Effector memory CD4-positive, alpha-beta T cell (primary cell): ENCODE measurements at places on chromosomes 6 and 20.

- no peak for DNase-seq
Observed at GRCh38 chr20:1800777-1801176, 94.4 kb upstream of the SIRPA start.

GRCh38 chr6:81808851-81809570 is 56.5 kb upstream of the TENT5A start:
- DNase-seq, result no peak

GRCh38 chr20:62064770-62065673 is 659 bp downstream of the TAF4 start:
- no peak for DNase-seq

- DNase-seq, result no peak
Observed at GRCh38 chr6:41704028-41704427, 31.4 kb downstream of the TFEB start.

DNA sequence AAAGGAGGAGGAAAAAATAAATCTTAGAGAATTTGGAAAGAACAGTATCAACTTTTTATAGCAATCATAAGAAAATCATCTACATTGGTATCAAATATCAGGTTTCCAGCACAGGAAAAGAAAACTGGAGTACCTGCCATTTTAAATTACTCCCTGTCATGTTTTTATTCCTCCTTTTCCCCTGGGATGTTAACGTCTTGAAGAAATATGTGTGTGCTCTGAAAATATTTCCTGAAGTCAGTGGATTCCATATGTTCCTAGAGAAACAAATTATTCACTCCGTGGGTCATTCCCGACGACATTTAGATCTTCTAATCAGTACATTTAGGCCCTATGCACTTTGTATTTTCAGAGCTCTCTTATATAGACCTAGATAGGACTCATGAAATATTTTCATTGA is 42.0 kb upstream of the RSPO3 start:
- no peak for DNase-seq

DNA sequence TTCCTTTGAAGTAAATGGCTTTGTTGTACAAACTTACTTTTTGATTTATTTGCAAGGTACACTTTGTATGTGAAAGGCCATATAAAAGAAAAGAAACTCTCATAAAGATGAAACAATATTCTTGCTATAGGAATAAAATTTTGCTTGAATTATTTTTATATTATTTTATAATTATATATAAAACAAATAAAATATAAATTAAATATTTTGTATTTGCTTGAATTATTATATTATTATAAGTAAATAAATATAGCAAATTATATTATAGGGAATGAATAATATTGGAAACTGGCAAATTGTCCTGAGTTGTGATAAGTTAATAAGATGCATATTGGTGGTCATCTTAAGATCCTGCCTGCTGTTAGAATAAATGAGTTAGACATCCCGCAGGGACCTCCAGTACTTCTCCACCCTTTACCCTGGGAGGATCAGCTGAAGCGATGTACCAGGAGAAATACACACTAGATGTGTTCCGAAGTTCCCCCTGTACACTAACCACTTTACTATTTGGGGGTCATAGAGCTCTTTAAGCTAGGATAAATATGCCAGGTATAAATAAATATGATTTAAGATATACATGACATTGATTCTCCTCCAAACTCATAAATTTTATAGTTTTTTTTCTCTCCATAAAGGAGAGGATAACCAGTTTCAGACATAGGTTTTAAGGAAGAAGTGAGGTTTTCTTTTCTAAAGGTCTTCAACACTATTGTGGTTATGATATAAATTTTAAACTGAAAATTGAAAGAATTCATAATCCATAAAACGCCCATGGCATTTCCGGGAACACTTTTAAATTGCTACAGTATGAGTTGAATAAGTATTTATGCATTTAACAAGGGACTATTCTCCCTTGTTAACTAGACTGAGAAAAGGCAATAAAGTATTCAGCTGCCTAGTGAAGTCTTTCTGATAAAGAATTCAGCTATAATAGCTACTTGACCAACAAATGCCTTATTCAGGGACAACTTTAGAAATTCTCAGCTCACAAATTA is 486.3 kb upstream of the MARCKS start:
- no peak for DNase-seq

- no peak for DNase-seq
Observed at GRCh38 chr20:12053353-12053752, 135.7 kb downstream of the BTBD3 start.

DNA sequence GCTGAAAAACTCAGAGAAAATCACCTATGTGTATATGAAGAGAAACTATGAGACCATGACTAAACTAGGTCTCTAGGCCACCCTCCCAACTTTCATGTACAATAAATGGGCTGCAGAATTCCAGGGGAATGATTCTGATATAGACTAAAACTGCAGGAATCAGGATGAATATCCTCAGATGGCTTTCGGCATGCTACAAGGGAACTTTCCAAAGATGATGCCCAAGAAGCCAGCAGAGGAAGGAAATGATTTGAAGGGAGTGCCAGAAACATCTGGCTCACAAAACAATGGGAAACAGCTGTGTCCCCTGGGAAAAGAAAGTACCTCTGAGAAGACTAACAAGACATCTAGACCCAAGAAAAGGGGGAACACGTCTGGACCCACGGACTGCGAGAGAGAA is 41.1 kb downstream of the PLN start:
- DNase-seq, result no peak

DNA sequence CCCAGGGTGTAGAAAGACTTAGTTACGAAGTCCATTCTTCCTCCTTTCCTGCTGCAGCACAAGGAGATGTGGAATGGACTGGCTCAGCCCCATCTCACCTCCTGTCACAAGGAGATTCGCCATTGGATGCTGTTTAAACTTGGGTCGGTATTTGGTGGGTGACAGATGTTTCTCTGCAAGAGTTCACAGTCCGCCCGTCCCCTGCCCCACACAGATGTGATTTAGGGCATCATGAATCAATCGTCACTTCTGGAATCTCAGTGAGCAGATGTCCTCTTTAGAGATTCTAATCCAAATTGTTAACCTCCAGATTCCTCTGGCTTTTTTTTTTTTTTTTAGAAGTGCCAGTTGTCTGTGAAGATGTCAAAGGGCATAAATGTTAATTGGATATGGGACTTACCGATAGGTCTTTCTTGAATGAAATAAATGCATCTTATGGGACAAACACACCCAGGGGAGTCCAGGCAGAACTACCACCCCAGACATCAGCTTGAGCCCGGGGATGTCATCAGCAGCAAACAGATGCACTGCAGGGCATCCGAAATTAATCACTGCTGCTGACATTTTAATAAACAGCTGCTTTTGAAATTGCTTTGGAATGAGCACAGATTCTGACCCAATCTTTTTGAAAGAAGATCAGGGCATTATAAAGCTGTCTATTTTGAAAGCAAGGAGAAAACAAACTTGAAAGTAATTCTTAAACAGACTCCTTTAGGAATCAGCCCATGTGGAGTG is 117.6 kb upstream of the CDH4 start:
- DNase-seq, result no peak

- no peak for DNase-seq
Observed at GRCh38 chr6:153048631-153049030, 46.1 kb upstream of the MTRF1L start.

- DNase-seq, result no peak
Observed at GRCh38 chr6:44653761-44654218, 266.3 kb downstream of the CDC5L start.

GRCh38 chr6:137349856-137350830 is 131.0 kb upstream of the IFNGR1 start:
- no peak for DNase-seq

DNA sequence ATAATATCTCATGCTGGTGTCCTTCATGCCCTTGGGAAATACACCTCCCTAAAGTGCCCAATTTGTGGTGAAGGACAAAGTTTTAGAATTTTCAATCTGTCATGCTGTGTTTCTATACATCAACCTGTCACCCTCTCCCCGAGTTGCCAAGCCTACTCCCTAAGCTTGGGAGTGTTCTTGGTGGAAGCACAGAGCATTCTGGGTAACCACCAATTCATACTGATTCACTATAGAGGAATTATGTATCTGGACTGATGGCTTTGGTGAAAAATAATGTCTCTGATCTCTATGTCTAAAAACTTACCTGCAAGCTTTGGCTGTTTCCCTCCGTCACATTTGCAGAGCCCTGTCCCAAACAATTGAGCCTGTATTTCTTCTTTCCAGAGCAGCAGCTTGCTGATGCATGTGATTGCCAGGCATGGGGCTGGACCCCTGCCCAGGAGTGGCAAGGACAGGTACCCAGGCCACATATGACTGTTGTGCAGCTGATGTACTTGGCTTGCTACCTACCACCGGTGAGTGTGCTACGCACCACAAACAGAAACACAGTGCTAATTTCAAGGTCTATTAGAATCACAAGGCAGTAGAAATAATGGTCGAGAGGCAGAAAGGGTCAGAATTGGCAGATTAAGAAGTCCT is 202.8 kb upstream of the CITED2 start:
- no peak for DNase-seq

DNA sequence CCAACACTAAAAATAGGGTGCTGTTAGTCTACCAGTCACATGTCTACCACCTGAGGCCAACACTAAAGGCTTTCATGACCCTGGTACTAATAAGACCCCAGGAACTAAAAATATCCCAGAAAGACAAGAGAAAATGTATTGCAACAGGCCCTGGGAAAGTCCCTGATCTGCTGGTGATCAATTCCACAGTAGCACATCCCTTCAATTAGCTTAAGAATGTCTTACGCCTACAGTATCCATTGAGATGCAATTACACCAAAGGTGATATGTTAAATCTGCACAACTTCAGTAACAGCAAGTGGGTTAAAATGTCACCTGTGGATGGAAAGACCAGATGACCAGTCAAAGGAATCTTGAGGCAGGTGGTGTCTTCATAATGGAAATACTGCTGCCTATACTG is 3.1 kb downstream of the SEMG1 start:
- no peak for DNase-seq

DNA sequence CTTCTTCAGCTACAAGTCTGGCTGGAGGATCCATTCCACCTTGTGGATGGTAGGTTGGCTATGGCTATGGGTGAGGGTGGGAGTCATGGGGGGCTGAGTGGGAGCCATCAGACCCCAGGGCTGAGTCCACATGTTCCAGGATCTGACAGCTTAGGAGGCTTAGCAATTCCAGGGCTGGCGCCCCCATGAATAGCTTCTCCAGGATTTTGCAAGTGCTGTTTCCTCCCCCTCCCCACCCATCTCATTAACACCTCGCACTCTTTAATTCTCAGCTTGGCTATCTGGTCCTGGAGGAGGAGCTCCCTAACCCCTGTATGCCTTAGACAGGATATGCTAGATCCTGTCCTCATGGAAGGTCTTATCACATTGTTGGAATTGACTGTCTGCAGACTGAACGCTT is 39.0 kb upstream of the ANGPT4 start:
- DNase-seq, result no peak

GRCh38 chr6:149419696-149420404 is 19.8 kb downstream of the SUMO4 start:
- DNase-seq, result no peak

DNA sequence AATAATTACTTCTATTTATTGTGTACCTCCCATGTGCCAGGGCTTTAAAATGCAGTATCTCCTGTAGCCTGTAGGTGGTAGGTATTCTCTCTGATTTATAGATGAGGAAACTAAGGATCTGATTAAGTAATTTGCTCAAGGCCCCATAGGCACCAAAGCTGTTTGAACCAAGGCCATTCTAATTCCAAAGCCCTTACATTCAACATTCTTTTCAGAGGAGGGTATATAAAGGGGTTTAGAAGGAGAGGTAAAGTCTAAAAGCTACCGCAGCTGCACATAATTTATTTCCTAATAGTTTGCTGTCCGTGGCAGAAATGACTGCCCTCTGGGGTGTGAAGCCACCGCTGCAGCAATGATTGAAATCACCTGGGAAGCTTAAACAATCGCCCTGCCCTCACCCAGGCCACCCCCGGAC is 95.0 kb upstream of the FAM8A1 start:
- no peak for DNase-seq

DNA sequence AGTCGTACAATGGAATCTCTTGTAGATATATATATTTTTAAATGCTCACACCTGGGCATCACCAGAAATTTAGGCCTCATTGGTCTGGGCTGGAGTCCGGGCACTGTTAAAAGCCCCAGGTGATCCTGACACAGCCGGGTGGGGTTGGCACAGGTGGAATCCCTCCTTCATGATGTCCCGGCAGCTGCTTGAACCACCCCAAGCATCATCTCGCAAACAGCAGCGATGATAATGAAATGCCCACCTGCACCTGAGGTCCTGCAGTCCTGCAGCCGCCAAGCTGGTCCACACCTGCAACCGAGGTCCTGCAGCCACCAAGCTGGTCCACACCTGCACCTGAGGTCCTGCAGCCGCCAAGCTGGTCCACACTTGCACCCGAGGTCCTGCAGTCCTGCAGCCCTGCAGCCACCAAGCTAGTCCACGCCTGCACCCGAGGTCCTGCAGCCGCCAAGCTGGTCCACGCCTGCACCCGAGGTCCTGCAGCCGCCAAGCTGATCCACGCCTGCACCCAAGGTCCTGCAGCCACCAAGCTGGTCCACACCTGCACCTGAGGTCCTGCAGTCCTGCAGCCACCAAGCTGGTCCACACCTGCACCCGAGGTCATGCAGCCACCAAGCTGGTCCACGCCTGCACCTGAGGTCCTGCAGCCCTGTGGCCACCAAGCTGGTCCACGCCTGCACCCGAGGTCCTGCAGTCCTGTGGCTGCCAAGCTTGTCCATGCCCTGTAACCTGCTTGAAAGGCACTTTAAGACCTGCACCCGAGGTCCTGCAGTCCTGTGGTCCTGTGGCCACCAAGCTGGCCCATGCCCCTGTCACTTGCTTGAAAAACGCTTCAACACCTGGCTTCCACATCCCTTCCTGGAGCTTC is 261.2 kb downstream of the DLL1 start:
- DNase-seq, result no peak

DNA sequence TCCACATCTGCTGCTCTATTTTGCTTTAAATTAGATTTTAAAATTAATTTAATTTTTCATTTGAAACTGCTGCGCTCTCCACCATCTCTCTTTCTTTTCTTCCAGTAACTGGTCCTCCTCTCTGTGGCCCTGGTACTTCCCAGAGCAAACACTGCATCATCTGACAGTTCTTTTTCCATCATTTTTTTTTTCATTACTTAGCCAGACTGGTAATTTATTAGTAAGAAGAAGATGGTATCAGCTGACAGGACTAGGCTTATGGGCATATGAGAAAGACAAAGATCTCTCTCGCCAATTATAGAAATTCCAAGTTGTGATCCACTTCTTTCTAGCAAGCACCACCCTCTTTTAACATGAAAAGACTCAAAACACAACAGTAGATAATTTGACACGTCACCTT is 73.7 kb upstream of the FAM184A start:
- DNase-seq, result no peak

GRCh38 chr20:49786196-49786595 is 26.4 kb upstream of the SLC9A8 start:
- DNase-seq, result no peak
